ENCODE measurements at places on chromosomes 1 and 21.

GRCh38 chr21:41763398-41763931 is 3.4 kb downstream of the RIPK4 start:
- DNase-seq: no peak

DNA sequence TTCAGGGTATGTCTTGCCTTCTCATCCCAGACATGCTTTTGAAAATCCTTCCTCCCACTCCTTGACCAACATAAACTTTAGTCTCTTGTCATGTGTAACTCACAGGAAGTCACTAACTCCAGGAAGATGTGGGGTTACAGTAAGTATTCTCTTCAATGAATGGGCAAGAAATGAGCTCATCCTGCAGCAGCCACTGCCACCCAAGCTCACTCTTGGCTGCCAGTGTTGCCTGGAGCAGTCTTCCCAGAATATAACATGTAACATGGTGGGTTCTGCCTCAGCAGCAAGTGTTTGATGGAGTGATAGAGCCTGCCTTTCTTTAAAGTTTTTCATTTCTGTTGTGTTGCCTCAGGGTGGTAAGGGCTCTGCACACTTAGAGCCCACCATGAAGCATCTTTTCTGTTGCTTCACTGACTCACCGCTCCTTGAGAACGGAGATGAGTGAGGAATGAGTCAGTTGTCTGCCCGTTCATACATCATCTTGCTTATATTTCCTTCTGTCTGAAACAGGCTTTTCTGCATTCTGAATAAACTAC is 187.0 kb downstream of the TPR start:
- DNase-seq: no peak

- DNase-seq: peak; percentile 82
Observed at GRCh38 chr1:108125312-108126138, 74.6 kb downstream of the SLC25A24 start.

DNA sequence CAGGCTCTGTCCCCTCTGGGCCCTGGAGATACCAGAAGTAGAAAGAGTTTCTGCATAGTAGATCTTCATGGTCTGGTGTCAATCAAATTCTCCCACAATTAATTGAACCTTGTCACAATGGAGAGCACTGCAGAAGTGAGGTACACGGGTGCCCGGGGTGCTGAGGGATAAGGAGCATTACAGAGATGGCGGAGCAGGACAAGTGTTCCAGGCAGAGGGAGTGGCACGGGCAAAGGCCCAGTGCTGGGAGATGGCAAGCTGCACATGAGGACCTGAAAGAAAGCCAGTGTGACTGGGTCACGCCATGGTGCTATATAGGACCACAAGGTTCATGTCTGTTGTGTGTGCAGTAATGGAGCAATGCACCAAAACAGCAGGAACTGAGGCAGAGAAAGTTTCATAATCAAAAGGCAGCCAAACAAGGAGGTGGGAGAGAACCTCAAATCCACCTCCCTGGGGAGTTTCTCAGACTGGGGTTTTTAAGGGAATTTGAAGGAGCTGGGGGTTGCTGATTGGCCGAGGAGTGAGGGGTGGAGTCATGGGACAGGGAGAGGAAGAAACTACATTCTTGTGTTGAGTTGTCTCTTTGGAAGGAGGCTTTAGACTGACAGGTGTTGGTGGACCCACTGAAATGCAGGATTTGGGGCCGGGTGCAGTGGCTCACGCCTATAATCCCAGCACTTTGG is 27.7 kb downstream of the ACOT11 start:
- DNase-seq: no peak

DNA sequence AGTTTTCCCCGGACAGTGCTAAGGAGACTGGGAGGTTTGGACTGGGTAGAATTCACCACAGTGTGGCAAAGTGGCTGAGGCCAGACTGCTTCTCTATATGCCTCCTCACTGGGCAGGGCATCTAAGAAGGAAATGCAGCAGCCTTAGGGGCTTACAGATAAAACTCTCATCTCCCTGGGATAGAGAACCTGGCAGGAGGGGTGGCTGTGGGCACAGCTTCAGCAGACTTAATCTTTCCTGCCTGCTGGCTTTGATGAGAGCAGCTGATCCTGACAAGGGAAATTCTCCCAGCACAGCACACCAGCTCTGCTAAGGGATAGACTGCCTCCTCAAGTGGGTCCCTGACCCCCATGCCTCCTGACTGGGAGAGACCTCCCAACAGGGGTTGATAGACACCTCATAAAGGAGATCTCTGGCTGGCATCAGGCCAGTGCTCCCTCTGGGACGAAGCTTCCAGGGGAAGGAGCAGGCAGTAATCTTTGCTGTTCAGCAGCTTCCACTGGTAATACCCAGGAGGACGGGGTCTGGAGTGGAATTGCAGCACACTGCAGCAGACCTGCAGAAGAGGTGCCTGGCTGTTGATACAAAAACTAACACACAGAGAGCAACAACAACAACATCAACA is 25.2 kb downstream of the KIFAP3 start:
- DNase-seq: no peak

GRCh38 chr1:205422993-205423642 is 1.3 kb upstream of the LEMD1 start:
- DNase-seq: no peak

DNA sequence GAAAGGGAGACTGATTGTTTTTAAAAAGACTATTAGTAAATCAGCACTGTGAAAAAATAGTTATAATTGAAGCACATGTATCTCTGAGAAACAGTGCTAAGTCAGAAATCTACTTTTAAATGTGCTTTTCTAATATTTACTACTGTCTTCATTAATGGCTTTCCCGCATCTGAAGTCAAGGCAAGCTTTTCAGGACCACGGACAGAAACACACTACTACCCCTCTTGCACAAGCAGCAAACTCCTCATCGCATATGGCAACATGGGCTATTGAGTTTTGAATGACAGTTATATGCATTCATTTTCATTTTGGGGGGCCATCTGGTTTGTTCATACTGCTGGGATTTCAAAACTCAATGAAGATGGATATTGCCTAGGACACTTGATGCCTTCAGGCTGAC is 433.4 kb upstream of the CAMK1G start:
- peak; percentile 67 for DNase-seq

- no peak for DNase-seq
Observed at GRCh38 chr1:44290250-44291094, 64.6 kb downstream of the ERI3 start.

DNA sequence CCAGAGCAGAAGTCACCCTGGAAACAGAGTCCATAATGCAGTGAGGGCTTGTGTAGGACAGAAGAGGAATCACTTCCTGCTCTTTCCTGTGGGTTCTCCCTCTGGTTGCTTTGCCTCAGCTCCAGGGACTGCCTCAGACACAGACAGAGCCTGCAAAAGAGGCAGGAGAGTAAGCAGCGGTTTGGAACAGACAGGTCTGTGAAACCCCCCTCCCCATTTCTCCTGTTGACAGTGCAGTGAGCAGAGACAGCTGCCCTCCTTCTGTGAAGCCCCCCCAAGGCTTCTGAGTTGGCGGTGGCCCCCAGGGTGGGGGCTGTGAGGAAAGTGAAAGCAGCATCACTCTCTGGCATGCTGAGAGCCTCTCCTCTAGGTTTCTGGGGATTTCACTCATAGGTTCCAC is 53.0 kb downstream of the MAB21L3 start:
- no peak for DNase-seq

DNA sequence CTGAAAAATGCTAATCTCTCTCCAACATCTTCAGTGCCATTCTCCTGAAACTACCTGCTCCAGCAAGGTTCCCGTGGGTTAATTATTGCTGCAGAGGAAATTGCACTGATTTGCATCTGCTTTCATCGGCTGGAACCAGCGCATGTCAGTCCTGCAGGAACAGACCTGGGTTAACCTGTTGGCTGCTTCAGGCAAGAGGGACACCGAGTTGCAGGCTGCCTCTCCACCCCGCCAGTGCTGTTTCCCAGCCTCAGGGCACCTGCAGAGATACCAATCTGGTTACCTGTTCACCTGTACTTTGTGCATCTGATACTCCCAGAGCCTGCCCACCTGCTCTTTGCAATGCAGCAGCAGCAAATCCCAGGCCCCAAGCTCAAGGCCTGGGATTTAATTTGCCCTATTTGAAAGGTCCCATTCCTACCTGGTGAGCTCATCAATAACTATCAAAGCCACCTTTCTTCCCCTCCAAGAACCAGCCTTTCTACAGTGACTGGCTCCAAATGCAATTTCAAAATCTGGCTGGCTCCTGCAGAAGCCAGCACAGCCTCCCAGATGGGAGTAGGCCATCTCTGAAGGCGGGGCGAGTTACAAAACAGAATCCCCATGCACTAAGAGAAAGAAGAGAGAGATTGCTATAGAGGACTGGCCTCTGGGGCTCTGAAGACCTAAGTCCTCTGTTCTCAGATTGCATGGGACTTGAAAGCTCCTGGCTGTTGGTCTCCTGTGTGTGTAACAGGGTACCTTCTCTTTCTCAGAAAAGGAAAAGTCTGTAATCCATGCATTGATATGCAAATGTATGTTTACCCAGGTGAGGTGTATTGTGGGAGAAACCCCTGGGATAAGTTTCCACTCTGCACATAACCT is 67.8 kb downstream of the TOMM20 start:
- no peak for DNase-seq

- no peak for DNase-seq
Observed at GRCh38 chr1:21355956-21356355, 65.7 kb upstream of the ECE1 start.

GRCh38 chr1:158105352-158106095 is 75.2 kb upstream of the CD1D start:
- DNase-seq: no peak

DNA sequence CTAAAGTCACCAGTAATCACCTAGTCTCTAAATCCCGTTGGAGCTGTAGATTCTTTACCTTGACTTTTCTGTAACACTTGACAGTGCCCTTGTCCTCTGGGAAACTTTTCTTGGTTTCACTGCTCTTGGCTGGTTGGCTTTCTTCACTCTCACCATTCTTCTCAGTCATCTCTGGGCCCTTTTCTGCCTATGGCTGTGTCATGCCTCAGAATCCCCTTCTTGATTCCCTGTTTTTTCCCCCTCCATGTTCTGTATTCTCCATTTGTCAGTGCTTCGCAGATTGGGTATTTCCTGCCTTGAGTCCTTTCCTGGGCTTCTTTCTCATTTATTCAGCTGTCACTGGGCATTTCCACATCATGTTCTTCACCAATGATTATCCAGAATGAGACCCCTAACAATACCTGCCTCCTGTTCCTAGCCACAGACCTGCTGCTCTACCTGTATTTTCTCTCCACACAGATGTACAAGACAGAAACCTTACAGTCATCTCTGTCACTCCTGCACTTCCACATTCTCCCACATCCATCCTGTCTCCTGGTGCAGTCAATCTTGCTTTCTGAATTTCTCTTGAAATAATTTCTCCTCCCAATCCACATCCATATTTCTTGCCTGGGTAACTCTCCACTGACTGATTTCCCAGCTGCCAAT is 14.7 kb downstream of the UCK2 start:
- peak; percentile 29 for DNase-seq

- DNase-seq: no peak
Observed at GRCh38 chr1:217574265-217574949, 56.5 kb downstream of the GPATCH2 start.

- no peak for DNase-seq
Observed at GRCh38 chr1:28934676-28935075, 20.3 kb downstream of the EPB41 start.

DNA sequence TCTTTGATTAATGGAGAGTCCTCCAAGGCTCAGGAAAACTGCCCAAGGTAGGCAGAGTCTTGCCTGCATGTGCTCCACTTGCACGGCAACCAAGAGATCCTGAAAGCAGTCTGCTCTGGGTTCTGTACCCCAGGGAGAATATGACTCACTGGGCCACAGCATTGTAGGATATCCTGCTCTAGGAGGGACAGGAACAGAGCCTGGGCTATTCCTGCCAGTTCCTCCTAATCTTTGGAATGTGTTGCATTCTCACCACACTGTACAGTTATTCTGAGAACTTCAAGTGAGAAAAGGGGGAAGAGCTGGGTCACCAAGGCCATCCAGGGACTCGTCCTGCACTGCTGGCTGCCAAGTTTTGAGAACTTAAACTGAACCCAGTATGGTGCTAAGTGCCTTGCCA is 278.5 kb downstream of the MATN1 start:
- no peak for DNase-seq

Measured in GM12865 (cell line).